ENCODE measurements at places on chromosomes 5 and 9.

DNA sequence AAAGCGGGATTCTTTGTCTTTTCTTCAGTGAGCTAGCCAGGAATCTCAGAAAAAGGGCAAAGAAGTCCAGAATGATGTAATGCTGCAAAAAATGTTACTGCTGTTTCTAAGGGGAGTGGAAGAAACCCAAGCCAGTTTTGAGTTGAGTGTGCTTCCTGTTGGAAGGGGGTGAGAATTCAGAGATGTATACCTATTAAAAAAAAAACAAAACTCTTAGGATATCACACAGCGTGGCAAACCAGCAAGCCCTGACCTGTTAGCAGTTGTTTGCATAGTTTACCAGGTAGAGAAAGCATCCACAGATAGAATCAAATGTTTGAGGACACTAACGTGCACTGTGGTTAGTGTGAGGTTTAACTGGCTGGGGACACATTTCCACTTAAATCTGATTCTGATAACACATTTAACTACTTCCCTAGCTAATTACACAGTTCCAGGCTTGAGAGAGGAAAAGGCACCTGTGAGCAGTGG, 11.4 kb downstream of the BASP1 start:
- no peak for DNase-seq

DNA sequence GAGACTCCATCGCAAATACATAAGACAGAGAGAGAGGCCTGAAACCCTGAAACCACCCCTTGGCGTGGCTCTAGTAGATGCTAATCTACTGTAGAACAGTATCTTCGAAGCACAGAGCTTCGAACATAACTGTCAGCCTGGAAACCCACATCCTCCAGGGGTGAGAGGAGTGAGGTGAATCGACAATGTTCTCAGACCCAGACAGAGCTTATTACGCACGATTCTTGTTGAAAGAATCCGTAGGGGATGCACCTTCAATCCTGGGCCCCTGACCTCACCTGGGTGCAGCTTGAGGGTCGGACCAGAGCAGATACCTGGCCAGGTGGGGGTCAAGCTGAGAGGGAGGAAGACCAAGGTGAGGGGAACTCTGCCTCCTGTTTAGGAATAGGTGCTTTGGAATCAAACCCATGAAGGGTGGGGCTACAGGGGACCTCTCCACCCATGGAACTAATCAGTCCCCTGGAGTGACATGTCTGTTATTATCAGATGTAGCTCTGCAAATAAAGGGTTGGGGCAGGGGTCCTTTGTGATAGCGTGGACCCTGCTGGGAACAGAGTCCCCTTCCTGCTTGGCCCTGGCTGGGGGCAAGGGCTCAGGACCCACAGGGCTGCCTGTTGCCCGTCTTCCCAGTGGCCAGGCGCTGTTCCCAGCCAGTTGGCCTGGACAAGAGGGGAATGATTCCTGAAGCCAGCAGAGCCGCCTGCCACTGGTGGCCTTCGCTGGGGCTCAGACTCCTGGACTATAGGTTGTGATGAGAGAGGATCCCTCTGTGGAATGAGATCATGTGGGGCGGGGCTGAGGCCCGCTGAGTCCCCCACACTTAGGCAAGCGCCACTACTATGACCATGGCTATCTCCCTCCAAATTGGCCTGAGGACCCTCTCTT, 41.2 kb downstream of the DBH start:
- DNase-seq, result no peak

DNA sequence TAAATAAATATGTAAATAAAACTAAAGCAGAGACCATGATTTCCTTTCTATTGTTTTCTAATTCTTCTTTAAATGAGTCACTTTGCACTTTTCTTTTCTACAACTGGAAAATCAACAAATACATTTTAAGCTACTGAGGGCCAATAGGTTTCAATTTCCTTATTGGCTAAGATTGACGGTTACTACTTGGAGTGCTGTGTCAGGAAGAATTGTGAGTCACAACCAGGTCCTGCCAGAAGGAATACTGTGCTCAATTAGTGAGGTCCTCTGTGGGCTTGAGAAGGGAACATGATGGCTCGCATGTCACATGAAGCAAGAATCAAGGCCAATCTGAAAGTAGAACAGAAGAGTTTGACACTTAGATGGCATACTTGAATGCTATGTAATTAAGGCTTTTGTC, 110.8 kb downstream of the HMHB1 start:
- DNase-seq, result no peak

DNA sequence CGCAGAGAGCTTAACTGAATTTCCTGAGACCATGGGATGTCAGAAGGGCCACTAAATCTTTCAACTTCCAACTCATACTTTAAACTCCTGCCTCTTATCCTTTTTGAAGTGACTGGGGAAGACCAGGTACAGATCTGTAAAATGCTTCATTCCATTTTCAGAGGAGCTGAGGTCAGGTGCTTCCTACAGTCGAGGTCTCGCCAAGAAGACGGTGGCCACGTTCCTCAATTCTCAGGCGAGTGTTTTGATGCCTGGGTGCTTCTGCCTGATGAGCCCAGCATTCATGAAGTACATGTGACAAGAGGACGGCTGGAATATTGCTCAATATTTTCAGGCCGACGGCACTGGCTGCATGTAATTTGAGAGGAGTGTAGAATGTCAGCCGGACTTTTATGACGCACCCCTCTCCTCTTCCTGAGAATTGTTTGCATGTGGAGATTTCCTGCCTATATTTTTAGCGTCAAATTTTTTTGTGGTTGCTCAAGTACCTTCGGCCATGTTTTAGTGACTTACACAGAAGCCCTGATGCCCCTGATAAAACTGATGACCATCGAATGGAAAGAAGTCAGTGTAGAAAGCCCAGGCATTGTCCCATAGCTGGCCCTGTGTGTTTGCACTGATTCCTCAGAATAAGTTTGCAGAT, 38.8 kb upstream of the GLRX start:
- DNase-seq, result no peak

- DNase-seq, result no peak
These were observed 518.6 kb upstream of the NUDT12 start for GRCh38 chr5:104081232-104081631.

GRCh38 chr5:44952376-44952775, 143.6 kb downstream of the MRPS30 start:
- DNase-seq, result no peak

DNA sequence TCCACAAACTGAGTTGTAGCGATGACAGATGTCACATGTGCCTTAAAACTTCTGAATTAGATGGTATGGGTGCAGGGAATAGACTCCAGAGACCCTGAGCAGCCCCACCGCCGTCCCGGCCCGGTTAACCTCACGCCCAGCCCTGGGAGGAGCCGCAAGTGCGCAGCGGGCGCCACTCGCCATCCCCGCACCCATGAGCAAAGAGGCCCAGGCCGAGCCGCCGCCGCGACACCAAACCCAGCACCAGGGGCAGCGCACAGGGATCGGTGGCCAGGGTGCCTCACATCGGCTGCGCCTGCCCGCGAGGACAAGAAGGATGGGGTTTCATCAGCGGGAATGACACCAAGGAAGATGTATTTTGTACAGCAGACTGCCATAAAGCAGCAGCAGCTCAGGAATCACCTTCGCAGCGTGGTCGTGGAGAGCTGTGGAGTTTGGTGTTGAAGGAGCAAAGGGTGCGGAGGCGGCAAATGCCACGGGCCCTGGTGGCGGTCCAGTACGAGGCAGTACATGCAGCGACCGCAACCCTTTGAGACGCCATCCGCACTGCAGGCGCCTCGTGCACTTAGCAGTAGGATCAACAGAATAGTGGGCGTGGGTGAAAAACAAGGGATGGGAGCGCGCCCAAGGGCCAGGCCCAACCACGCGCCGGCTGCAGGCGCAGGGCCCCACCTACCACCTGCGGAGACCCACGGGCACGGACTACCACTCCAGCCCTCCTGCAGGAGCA, 89.7 kb downstream of the ZNF366 start:
- no peak for DNase-seq
